Stimulated activated CD8-positive, alpha-beta memory T cell treated with anti-CD3 and anti-CD28 coated beads, Interleukin-7, amount 100 ng/mL, for 4 hours (primary cell): ENCODE measurements at places on chromosomes 12 and 14.

GRCh38 chr12:7162691-7163114, 26.8 kb upstream of the PEX5 start:
- no peak for DNase-seq

- DNase-seq, result no peak
Measured at GRCh38 chr14:68458840-68459469, 333.9 kb downstream of the ZFP36L1 start.

- no peak for DNase-seq
Measured at GRCh38 chr12:41924111-41924510, 220.6 kb downstream of the GXYLT1 start.

- no peak for DNase-seq
Measured at GRCh38 chr12:23504043-23504442, 445.4 kb downstream of the SOX5 start.

- no peak for DNase-seq
Measured at GRCh38 chr14:75380656-75381055, 47.2 kb upstream of the JDP2 start.

GRCh38 chr12:53207042-53207441, at the start of gene ITGB7:
ITGB7 (minus strand) TSS chr12:53207251; CDS start chr12:53200443, 6,808 bp downstream.
- DNase-seq, result peak; percentile 51

DNA sequence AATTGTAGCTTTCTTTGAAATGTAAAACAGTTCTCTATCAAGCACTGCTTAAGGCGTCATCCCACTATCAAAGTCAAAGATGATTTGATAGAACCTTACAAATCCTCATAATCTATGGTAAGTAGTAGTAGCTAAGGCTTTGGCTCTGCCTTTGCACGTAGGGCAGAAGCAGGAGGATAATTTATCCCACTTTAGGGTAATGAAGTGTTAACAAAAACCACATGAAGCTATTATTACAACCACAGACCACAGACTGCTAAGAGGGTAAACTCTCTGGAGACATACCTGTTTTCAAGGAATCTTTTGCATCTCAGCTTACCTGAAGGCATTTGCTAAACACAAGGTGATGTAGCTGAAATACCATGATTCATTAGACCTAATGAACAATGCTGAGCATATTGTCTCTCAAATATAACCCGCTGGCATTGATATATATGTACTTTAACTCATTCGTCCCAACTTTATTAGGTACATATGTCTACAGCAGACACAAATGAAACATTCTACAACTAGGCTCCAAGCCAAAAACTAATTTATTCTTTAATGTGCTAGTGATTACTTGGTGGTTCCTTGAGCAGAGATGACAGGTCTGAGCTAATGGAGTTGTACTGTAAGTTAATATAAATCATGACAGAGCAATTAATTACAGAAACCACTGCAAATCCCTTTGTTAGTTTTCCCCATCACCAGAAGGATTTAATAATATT, 368.8 kb downstream of the ETNK1 start:
- DNase-seq, result no peak

- no peak for DNase-seq
Measured at GRCh38 chr12:105622220-105622619, 291.7 kb downstream of the C12orf75 start.

DNA sequence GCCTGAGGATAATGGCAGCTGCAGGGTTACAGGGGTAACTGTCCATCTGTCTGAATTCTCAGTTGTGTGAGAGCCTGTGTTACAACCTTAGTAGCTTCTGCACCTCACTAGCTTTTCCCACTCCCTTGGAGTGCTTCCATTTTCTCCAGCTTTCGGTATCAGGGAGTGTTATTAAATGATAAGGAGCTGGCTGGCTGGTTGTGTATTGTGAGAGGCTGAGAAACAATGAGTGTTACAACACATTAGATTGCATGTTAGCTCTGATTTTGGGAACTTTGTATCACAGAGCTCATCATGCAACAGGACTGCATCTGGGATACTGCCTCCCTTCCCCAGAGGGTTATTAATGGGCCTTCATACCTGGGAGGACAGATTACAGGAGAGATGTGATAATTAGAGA, 723.7 kb downstream of the DIO2 start:
- DNase-seq, result no peak

GRCh38 chr14:68248481-68249255, 429.1 kb downstream of the RAD51B start:
- DNase-seq, result no peak

DNA sequence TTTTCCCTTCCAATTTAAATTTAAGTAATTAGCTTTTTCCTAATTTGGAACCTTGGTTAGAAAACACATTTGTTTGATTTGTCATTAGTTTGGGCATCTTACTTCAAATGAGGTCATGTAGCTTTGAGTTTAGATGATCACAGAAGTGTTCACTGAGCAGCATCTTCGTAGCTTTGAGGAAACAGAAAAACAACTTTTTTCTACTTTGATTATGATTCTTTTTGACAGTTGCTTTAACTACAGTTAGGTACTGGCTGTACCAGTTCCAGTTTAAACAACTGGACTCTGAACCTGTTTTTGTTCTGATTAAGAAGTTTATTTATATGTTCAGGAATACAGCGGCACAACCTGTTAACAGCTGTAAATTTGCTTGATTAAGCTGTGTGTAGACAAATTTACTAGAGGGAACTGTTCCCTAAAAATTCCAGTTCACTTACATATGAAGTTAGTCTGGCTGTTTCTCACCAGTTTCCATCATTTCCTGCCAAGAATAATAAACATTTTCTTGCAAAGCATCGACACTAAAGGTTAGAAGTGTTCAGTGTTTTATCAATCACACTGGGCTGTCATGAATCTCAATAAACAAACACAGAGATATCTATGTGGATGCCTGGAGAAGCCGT, 191.9 kb downstream of the RAD51B start:
- DNase-seq, result no peak

DNA sequence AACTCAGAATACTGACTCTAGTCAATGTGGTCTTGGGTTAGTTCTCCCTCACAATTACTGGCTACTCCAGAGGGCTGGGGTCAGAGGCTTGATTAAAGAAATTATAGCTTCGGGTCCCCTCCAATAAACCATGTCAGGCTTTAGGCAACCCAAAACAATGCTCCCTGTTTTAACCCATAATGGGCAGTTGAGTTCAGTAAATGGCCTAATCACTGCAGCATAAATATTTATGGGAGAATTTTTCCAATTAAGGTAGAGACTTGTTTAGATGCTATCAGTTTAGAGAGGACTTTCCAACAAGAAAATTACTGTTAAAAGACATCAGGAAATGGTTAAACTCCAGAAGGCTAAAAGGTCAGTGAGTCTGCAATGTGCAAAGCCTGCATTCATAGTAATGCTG, 389.2 kb upstream of the PRICKLE1 start:
- DNase-seq, result no peak

GRCh38 chr12:82437744-82438143, 79.4 kb downstream of the METTL25 start:
- no peak for DNase-seq

GRCh38 chr12:93616584-93617101, 44.2 kb downstream of the SOCS2 start:
- DNase-seq, result no peak

GRCh38 chr14:98175436-98175835, 1096.6 kb downstream of the BCL11B start:
- no peak for DNase-seq

DNA sequence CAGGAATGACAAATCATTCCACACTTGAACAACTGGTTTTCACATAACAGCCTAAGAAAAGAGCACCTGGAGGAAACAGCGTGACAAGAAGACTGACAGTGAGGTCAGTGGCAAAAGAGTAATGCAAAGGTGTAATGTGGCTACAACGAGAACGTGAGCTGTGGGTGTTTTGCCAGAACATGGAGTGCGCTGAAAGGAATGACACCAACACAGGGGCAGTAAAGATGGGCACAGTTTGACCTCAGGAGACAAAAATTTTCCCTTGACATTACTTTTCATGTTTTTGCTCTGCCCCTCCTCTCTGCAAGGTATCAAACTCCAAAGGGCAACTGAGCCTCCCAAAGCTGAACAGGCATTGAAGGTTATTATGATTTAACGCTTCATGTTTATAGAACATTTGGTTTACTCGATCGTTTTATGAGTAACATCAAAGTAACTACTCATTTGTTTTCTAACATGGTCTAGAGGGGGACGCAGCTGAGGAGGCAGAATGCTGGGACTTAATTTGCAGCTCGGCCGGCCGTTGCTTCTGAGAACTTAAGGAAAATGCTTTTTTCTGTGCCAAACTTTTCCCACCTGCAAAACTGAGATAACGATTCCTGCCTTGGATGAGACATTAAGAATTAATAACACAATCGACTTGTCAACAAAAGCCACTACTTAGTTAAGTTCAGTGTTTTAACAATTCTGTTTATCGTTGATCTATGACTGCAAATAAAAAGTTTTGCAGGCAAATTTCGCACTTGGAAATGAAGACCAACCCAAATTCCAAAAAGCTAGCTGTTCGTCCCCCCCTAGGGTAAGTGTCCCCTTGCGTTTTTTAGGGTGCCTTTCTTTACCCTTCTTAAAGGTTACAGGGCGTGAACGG, 954 bp downstream of the HAUS4 start:
- no peak for DNase-seq

DNA sequence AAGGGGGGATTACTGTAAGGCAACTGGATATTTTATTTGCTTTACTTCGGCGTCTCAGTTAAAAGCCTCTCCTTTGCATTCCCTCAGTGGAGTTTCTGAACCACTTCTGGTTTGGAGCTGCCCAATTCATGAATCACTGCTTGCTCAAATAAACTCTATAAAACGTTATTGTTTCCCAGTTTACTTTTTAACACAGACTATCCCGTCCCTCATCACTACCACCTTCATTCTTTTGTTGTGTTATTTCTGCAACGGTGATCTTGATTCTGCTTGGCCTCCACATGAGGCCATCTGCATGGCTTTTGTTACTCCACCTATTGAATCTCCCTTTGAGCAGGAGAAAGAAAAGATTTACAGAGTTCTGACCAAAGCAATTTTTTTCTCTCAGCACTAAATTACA, 104.0 kb upstream of the PLEKHA5 start:
- no peak for DNase-seq

GRCh38 chr12:68451261-68452077, 119.3 kb upstream of the MDM1 start:
- DNase-seq, result peak; percentile 9
